ENCODE measurements at places on chromosomes 4 and X.

- no peak for DNase-seq
Measured at GRCh38 chr4:4941751-4942150, 77.5 kb downstream of the CYTL1 start.

- no peak for DNase-seq
Measured at GRCh38 chr4:47488706-47489105, 3.6 kb downstream of the ATP10D start.

- no peak for DNase-seq
Measured at GRCh38 chrX:10884246-10884645, 226.9 kb upstream of the HCCS start.

GRCh38 chr4:53752124-53752523, 160.8 kb upstream of the LNX1 start:
- no peak for DNase-seq

GRCh38 chrX:5337160-5337559, 891.5 kb downstream of the NLGN4X start:
- DNase-seq = no peak

- no peak for DNase-seq
Measured at GRCh38 chr4:71445811-71446210, 107.0 kb downstream of the SLC4A4 start.

DNA sequence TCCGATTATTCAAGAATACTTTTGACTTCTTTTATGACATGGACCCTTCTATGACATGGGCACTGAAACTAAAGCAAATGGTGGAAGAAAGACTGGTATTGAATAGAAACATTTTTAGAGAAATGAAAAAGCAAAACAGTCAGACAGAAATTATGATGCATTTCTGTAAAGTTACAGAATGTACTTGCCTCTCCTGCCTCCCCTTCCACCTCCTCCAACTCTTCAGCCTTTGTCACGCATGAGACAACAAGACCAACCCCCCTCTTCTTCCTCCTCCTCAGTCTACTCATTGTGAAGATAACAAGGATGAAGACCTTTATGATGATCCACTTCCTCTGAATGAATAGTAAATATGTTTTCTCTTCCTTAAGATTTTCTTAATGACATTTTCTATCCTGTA, 46.3 kb upstream of the HUWE1 start:
- DNase-seq = no peak
